Bronchial epithelial cell (primary cell): ENCODE measurements at places on chromosomes 4 and X.

DNA sequence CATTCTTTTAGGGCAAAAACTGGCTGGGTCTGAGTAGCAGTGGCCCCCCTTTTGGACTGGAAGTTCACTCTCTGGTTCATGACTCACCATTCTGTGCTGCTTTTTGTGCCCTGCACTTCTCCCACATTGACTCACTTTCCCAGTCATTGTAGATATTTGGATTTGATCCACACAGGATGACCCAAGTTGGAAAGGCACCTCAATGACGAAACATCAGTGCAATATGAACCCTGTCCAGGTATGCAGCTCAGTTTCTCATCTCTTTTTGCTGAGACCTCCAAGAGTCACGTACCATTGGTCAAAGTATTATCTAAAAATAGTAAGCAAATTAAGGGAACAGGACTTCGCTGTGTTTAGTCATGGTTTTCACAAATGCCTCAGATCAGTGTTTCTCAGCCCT is 92.7 kb downstream of the CBLL2 start:
- DNase-seq, result peak; percentile 98

GRCh38 chrX:140318296-140318695 is 186.6 kb downstream of the SOX3 start:
- DNase-seq, result peak; percentile 38

DNA sequence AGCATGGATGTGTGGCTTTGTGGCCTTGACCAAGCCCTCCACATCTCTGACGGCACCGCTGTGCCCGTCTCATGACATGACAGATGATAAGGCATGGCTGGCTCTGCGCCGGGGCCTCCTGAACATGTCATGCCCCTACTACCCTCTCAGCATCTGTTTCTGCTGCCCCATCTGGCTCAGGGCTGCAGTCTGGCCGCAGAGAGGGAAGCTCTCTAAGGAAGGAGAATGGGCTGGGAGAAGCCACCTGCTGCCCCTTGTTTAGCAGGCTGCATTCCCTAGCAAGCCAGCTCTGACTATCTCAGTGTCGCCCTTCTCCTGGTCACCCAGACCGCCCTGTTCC is 7.2 kb downstream of the ZNF185 start:
- DNase-seq, result no peak

GRCh38 chrX:153622661-153623309 is 23.8 kb upstream of the CCNQ start:
- DNase-seq, result no peak

GRCh38 chr4:139392797-139393196 is 61.1 kb upstream of the RAB33B start:
- DNase-seq, result peak; percentile 48

GRCh38 chr4:129223945-129224344 is 128.0 kb downstream of the C4orf33 start:
- DNase-seq, result no peak

- DNase-seq, result no peak
Observed at GRCh38 chrX:68934421-68934820, 105.6 kb downstream of the EFNB1 start.

- no peak for DNase-seq
Observed at GRCh38 chrX:69280933-69281332, 115.7 kb upstream of the PJA1 start.

GRCh38 chr4:173281406-173282255 is 52.5 kb downstream of the HMGB2 start:
- DNase-seq, result no peak

DNA sequence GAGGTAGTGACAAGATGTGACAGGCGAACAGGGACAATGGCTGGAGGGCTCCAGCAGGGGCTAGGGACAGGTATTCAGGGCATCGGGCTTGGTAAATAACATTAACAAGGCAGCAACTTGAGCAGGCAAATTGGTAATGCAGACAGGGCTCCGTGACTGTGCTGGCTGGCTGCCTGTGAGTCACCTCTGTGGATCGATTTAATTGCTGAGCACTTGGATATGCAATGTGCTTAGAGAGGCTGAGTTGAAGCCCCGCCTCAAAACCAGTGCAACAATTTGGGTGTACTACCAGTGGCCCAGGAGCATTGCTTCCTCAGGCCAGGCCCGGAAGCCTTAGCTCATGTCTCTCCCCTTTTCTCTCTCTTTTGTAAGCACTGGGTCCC is 19.5 kb downstream of the CNGA2 start:
- peak; percentile 74 for DNase-seq

- DNase-seq, result no peak
Observed at GRCh38 chr4:149292425-149293007, 523.1 kb downstream of the IQCM start.
